ENCODE measurements at places on chromosomes 5 and 9. TPM values are rescaled to one million over a fixed set of nuclear protein-coding genes. Genes with fewer than 3 reads are reported as not detected.

Gene PCDHA11
- total RNA-seq, result 6.0 TPM

DNA sequence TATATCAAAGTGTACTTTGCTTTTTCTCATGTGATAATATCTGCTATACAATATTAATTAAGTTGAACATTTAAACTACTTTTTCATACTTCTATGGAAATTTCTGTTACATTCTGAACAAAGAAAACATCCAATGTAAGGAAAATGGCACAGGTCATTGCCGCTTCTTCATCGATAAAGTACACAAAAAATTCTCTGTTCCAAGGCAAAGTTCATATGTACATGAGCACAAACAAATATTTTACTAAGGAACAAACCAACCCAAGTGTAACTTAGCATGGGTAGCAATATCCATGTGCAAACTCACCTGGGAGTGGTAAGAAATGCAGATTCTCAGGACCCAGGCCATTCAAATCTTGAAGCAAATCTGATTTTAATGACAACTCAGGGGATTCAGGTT, 139.8 kb downstream of the TMEM161B start:
- DNase-seq, result no peak

- DNase-seq, result no peak
Measured at GRCh38 chr5:178203670-178204181, 607 bp upstream of the HNRNPAB start.

GRCh38 chr5:159576902-159577301, 246.6 kb upstream of the IL12B start:
- no peak for DNase-seq

DNA sequence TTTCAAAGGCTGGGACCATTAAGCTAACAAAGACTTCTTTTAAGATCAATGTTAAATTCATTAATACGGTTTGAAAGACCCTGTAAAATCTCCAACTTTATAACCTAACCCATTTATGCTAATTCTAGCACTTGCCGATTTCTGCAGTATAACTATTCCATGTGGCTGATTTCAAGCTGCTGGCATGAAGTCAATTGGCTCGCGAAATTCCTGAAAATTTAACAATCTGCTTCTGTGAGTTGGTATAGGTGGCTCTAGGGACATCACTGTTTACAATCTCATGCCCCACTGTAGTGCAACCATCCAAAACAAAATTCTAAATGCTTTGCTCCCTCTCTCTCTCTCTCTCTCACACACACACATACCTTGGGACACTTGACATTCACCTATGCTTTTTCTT, 70.2 kb downstream of the LPAR1 start:
- no peak for DNase-seq

DNA sequence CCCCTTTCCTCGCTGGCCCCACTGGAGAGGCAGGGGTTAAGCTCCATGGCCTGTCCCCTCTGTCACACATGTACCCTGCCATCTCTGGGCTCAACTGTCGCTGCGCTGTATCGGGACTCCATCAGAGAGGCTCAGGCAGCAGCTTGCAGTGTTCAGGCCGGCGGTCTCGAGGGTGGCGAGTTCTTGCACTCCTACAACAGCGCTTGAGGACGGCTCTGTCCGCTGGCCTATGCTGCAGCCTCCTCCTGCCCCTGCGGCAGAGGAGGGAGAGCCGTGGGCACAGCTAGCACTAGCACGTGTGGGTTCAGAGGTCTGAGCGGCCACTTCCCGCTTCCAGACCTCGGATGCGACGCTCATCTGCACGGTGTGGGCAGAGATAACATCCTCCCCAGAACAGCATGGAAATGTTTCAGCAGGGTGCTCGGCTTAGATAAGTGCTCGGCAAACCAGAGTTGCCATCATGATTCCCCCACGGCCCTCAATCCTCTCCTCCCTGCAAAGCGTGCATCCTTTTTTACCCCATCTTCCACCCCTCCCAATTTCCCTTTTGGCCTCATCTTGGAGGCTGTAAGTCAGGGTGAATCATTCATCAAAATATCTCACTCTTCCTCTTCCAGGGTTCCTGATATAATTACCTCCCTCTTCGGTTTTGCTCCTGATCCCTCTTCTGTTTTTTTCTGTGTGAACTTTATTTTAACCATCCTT, 41.9 kb upstream of the FUBP3 start:
- DNase-seq, result no peak

DNA sequence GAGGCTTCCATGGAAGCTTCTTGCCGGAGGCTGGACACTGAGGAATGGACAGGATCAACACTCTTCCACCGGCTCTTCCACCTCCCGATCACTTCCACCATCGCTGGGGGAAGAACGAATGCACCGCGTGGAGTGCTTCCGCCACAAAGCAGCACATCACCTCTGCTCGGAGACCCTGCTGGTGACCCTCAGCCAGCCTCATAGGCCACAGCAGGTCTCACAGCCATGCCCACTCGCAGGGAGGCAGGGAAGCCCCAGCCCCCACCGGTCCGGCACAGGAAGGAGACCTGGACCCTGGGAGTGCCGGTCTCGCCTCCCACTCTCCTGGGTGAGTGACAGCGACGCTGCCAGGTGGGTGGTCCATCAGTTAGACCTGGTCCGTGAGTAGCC, 4.7 kb downstream of the MRPL36 start:
- DNase-seq, result no peak

Gene SLC27A6
- total RNA-seq, result not detected

Gene NR5A1
- total RNA-seq, result not detected

DNA sequence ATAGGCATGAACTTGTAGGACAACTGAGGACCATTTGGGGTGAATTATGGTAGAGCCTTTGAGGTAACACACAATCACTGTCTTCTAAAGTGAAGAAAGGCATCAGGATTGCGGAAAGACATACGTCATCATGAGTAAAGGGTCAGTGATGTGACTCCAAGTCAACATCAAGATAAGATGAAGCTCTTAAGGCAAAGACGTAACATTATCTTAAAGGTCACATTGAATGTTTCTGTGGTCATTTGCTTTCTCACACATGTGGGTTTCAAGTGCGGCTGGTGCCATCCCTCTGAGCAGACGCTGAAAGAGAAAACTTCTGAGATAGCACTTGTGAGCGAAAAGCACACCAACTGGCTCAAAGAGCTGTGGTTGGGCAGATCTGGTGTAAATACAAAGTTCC, 63.3 kb upstream of the GRAMD2B start:
- no peak for DNase-seq

DNA sequence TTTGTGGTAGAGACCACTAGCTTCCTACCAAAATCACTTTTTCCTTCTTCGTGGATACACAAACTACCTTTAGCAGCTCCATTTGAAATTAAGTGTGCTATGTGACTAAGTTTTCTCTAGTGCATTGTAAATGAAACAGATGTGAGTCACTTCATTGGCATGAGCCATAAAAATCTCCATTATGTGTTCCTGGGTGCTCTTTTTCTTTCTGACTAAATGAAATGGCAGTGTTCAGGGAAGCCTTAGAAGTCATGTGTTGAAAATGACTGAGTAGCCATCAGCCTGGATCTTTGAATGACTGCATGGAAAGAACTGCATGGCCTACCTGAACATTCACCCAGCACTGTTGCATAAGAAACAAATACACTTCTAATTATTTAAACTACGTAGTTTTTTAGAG, 107.9 kb downstream of the NDUFAF2 start:
- DNase-seq, result no peak

Data from chondrocyte (in vitro differentiated cells).